ENCODE measurements at places on chromosomes 5 and 9.

- no peak for DNase-seq
These were observed 5.3 kb upstream of the TRIM41 start for GRCh38 chr5:181217803-181218062.

GRCh38 chr9:83281306-83282255, 218.6 kb upstream of the RASEF start:
- peak; percentile 53 for DNase-seq

- DNase-seq: no peak
These were observed 1046.7 kb upstream of the C9orf72 start for GRCh38 chr9:28620011-28620410.

GRCh38 chr9:28413471-28413870, 840.2 kb upstream of the C9orf72 start:
- no peak for DNase-seq

GRCh38 chr5:34042321-34042720, 692 bp downstream of the C1QTNF3 start:
- no peak for DNase-seq

DNA sequence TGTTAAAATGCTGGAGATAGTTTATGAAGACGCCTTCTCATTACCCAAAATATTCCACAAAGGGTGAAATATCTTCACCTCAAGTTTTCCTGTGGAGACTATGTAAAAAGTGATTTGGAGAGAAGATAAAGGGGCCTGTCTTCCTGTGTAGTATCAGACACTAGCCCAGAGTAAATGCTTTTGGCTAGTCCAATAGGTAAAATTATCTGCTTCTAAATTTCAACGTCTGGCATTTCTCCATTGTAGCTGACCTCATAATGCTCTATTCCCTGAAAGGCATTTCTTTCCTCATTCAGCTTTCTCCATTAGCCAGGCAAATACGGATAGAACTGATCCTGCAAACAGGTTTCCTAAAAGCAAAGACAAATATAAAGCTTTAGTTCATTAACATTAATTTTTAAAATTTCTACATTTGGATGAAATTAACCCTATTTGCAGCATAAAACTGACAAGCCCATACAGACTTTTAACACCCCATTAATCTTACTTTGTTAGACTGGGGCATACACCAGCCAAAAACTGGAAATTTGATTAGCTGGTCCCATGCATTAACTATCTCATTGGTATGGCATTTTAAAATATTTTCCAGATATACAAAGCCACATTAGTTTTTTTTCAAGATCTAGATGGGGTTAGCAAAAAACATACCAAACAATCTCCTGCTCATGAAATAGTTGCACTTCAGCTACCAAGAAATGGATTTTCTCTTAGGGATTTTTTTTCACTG, 548.8 kb downstream of the EFNA5 start:
- DNase-seq: no peak

GRCh38 chr9:93206576-93207155, 22.7 kb downstream of the WNK2 start:
- DNase-seq: no peak

- no peak for DNase-seq
These were observed 245.3 kb downstream of the ENC1 start for GRCh38 chr5:74394916-74395880.

GRCh38 chr5:82278711-82279370, 687 bp upstream of the RPS23 start:
- DNase-seq: no peak

DNA sequence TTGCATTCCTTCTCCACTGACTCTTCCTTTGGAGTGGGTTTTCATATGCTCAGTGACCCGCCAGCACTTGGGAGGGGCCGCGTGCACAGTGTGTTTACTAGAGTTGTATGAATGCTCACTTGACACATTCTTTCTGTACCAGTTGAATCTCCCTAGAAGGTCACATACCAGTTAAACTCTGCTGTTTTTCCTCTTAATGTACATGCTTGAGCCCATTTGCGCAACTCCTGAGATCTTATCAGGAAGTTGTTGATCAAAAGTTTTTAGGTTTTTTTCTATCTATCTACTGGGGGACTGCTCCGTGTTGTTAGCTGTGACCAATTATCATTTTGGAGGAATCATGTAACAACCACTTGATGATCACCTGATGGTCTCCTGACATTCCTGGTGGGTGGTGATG, 392.7 kb downstream of the CDH9 start:
- no peak for DNase-seq

DNA sequence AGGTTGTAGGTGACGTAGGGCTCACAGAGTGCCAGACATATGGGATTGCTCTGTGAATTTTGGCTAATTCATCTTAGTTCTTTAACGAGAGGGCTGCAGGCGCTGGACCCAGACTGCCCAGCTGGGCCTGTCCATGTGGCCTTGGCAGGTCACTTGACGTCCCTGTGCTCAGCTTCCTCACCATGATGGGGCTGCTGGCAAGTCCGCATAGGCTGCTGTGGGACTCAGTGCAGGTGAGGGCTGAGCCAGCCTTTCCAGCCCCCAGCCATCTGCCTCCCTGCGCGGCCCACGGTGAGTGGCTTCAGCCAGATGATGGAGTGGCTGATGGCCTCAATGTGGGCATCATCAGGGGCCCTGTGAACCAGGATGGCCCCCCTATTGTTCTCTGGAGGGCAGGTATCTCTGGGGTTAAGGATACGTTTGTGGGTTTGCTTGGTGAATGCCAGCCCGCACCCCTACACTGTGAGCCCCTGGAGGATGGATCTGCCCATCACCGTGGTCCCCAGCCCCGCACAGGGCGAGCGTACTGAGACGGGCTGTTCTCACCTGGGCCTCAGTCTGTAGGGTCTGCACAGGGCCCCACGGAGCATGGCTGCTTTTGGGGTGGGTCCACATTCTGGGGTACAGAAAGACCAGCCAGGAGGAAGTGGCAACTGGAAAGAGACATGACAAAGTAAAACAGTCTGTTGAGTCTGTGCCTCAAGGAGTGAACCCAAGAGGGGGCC, 3.7 kb downstream of the CARD19 start:
- DNase-seq: no peak

DNA sequence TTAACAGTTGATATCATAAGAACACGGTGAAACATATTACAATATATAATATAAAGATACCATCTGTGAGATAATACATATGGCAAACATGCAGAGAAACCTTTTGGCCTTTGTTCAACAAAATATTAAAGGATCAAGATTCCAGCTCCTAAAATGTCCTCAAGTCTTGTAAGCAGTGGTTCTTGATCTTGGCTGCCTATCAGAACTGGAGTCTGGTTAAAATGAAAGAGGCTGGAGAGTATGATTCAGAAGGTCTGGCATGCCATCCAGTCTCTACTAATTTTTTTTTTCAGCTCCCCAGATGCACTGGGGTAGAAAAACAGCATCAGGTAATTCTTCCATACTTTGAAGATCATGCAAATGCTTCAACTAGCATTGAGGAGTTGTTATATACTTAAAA, 83.2 kb downstream of the TNC start:
- DNase-seq: peak; percentile 81

DNA sequence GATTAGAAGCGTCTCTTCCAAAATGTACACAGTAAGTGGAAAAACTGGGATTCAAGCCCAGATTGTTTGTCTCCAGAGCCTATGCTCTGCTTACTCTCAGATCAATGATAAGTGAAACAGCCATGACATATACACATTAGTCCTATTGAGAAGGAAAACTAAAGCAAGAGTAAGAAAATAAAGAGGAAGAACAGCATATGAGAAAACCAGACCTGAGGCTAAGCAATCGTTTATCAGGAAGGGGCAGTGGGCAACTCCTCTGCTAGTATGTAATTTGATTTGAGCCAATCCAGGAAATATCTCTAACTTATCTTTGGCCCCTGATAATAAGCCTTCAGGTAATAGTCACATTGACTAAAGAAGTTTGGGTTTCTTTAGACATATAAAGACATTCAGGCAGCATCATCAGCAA, 789.9 kb upstream of the C9orf72 start:
- DNase-seq: no peak

DNA sequence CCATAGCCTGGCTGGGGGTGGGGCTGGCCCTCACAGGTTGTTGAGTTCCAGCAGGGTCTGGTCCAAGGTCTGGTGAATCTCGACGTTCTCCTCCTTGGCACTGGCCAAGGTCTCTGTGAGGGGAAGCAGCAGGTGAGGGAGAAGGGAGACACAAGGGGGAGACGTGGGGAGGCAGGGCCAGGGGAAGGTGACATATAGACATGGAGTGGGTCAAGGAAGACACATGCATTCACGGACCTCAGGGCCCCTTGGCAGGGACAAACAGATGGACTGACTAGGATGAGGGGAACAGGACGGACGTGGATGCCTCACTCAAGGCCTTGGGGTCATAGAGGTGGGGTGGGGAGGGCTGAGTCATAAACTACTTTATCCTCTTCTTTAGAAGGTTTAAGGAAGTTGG, 7.7 kb downstream of the TPM2 start:
- DNase-seq: no peak

DNA sequence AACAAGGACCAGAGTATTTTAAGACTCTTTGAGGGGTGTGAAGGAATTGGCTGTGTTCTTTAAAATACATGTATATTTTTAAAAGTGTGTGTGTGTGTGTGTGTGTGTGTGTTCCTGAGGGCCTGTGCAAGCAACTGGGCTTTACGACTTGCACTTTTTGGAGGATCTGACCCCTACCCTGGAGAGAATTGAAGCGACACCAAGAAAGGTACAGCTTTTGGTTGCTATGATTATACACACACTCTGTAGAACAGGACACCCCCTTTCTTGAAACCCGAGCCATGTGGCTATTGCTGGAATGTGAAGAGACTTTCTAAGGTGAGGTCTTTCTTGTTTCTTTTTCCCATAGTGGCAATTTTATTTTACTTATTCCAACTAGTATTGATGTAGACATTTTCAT, 988 bp downstream of the SHISAL2B start:
- DNase-seq: no peak

- DNase-seq: no peak
These were observed 148.5 kb upstream of the ALDH1B1 start for GRCh38 chr9:38243993-38244392.

- no peak for DNase-seq
These were observed 18.1 kb upstream of the RGMB start for GRCh38 chr5:98755406-98755805.

GRCh38 chr5:135308245-135308644, 90.8 kb downstream of the MACROH2A1 start:
- DNase-seq: no peak

- peak; percentile 91 for DNase-seq
These were observed 66.8 kb upstream of the IL17B start for GRCh38 chr5:149445739-149446369.

- DNase-seq: no peak
These were observed 106.4 kb upstream of the IRX2 start for GRCh38 chr5:2857837-2858236.

DNA sequence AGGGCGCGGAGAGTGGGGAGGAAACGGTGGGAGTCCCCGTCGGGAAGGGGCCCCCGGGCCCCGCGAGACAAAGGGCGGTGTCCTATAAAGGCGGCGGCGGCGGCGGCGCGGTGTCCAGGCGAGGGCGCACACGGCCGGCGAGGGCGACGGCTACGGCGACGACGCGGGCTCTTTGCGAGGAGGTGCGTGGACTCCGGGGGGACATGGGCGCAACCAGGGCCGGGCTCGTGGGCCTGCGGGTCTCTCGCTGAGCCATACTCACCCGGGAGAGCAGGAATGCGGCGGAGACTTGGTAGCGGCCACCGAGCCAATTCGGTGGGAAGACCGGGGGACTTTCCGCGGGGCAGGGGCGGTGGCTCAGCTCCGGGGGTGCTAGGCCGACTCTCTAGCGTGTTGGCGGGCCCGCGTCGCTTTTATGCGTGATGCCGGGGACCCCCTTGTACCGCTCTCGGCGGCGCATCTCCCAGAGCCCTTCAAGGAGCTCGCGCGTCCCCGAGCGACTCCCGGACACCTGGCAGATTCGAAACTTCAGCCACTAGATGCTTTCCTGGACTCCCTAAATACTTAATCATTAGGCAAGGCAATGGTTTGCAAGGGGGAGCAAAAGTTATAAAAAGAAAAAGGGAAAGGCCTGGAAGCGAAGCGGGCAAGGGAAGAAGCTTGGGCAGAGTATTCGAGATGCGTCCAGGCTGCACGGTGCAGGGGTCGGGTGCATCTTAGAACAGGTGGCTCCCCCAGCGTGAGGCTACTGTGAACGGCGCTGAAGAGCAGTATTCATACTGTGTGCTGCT, 5.9 kb upstream of the TAL2 start:
- peak; percentile 55 for DNase-seq

GRCh38 chr5:96247097-96247701, 185.8 kb downstream of the PCSK1 start:
- DNase-seq: peak; percentile 41

DNA sequence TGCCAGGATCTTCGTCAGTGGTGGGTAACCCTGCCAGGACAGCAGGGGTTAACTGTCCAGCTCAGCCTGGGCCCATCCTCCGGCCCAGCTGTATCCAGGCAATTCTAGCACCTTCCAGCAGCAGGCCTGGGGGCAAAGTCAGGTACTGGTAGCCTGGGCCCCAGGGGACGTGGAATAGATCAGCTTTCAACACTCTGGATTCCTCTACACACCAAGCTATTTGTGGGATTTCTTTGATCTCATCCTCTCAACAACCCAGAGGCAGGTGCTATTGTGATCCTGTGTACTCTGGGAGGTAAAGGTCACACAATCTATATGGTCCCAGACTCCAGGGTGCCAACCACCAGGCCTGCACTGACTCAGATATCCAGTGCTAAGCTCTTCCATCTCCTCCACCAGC, 8.7 kb upstream of the SPOUT1 start:
- no peak for DNase-seq

DNA sequence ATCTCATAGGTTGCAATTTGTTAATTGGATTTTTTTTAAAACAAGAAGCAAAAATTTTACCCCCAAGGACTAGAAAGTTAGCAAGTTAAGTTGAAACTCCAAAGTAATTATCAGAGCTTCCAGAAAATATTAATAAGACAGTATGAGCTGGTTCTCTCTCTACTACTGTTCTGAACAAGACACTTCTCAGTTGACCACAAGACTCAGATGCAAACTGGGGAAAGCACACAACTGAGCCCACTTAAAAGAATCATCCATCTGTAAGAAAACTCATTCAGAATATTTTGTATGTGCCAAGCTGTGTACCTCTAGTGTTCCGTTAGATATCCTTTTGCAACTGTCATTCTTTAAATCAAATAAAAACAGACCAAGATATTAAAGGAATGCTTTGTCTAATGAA, 60.0 kb downstream of the MAP1B start:
- no peak for DNase-seq

- peak; percentile 90 for DNase-seq
These were observed 137.1 kb downstream of the FGF1 start for GRCh38 chr5:142548739-142549275.

DNA sequence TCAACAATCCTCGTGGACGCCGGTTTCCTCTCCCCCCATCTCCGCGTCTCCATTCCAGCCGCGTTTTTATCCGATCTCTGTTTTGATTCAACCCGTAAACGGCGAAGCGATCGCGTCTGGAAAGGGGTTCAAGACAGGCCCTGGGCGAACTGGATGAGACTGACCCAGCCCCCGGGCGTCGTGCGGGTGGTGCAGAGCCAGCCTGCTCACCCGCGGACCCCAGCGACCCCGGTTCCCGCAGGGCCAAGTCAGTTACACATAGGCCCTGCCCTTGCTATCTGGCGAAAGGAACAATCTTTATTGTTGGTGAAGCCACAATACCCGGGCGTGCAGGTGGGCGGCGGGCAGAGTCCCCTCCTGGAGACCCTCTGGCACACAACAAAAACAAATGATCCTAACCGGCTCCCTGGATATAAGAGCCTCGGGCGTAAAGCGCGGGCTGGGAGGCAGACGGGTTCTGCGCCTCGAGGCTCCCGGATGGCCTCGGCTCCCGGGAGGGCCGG, 1.8 kb downstream of the TLX3 start:
- DNase-seq: no peak

- DNase-seq: no peak
These were observed 76.2 kb downstream of the TSPAN17 start for GRCh38 chr5:176723440-176723839.
